Heart left ventricle (tissue), 16 donors: ENCODE measurements at places on chromosomes 11 and 22.

DNA sequence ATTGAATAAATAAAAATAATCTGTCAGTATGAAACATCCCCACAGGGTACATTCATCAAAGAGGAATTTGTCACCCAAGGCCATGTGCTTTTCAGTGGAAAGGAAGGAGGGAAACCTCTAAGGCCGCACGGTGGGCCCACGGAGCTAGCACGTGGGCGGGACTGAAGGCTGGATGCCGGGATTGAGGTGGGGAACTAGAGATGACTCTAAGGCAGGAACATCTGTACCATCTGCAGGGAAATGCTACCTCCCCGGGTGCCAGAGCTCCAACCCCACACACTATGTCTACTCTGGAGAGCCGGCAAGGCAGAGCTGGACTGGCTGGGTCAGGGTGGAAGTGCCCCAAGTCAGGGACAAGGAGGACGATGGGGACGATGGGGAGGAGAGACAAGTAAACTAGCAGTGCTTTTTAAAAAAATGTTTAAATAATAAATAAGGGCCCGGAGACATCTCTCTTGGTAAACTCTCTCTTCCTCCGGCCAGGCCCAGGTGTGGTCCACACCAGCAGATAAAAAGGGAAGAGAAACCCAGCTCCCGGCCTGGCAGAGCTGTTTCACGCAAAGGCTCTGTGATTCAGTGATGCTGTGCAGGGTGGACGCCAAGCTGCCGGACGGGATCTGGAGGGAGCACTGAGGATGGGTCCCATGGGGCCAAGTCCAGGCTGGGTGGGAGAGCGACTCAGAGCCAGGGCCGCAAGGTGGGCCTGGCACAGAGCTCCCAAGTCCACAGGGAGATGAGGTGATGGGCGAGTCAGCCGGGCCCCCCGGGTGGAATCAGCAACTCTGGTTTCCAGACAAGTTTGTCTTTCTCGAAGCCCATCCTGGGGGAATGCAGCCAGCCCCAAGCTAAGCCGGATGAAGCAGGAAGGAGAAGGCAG is 5.8 kb downstream of the LIF start:
- no peak for DNase-seq

DNA sequence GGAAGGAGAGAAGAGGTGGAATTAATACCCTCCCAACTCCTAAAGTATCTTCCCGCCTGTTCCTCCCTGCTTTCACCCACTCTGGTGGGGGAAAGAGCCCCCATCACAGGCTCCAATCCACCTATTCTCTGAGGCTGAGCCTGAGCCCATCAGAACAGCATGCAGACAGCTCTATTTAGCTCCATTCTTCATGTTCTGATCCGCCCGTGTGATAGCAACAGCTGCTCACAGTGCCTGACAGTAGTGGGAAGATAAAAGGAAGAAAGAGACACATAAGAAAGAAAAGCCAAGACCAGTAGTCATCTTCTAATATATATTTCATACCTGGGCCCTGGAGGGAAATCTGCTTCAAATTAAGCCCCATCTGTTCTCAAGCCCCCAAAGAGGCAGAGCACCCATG is 80.3 kb upstream of the AKIP1 start:
- DNase-seq = no peak

GRCh38 chr11:130465263-130465662 is 16.8 kb downstream of the ADAMTS15 start:
- no peak for DNase-seq

- DNase-seq = no peak
These were observed 60.2 kb upstream of the MTNR1B start for GRCh38 chr11:92909214-92909613.

DNA sequence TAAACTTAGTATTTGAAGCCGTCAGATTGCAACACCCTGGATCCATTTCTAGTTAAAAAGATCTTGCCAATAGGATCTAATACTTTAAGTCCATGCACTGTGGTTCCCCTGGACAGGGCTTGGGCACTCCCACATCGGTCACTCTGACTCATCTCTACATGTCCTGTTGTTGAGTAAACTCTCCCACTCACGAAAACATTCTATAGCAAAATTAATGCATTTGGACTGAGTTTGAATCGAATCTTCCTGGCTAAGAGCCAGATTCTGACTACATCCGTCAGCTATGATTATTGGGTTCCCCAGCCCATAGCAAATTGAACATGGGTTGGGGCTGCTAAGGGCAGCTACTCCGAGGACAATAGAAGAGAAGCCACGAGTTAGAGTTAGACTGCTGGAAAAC is 182.1 kb upstream of the SORL1-AS1 start:
- DNase-seq = no peak

DNA sequence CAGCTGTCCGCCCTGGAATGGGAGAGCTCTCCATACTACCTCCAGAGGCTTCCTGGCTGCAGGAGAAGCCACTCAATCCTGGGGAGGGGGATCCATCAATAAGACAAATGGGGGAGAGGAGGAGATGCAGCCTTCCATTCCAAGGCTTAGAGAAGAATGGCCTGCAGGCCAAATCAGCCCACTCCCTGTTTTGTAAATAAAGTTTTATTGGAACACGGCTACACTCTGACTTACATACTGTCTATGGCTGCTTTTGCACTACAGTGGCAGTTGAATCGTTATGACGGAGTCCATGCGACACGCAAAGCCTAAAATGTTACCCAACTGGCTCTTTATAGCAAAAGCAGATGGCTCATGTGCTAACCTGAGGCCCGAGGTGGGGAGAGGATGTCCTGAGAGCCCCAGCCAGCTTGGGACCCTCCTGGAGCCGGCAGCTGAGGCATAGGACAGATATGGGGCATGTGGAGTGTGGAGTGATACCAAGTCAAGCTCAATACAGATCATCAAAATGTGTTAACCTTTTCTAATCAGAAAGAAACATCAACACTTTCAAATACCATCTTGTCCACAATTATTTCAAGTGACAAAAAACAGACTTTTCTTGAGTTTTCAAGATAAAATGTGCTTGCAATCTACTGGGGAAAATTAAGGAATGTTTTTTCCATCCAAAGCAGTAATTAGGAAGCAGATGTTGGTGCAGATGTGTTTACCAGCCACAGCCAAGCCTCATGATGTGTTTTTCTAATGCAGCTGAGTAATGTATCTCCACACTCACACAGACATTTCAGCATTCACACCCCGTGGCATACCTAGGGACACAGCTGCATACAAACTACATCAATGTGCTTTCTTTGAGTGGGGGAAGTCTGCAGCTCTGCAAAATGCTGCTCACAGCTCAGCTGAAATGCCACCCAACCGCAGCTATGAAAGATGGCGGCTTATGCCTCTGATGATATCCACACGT is 181.6 kb downstream of the SHANK2 start:
- no peak for DNase-seq

GRCh38 chr11:19525714-19526113 is 186.9 kb upstream of the NAV2 start:
- DNase-seq = no peak

DNA sequence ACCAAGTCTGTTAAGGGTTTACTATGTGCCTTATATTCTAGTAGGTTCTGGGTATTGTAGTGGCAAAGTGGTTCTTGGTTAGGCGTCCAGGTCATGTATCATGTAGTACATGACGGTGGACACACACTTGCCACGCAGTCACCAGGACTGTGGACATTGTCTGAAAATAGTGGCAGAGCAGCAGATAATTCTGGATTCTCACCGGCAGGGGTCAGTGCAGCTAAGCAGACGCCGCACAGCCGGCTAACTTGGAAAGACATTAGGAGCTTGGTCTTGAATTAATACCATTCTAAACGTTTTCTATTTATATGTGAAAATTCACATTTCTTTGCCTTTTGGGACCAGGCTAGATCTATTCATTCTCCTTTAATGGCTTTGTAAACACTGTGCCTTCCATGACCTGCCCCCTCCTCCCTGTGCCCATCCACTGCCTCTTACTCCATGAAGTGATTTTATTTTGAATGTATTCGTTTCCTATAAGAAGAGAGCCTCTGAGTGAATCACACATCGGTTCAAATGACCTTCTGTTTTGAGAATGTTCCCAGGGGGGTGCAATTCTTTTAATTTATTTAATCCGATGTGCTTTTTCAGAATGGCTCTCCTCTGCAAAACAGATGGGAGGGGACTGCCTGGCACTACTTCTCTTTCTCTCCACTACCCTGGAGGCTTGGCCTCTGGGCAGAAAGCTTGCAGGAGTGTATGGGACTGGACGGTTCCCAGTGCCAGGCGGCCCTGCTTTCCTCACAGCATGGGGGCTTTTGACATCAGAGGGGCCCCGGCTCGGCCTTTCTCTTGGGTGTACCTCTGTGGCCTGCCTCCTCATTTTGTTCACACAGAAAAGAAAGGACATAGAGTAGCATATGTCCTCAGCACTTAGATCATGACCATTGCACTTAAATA is 378.0 kb downstream of the NTM start:
- peak; percentile 45 for DNase-seq

- no peak for DNase-seq
These were observed 1.0 kb downstream of the SFI1 start for GRCh38 chr22:31497148-31497938.

GRCh38 chr11:17649261-17649660 is 70.1 kb upstream of the MYOD1 start:
- no peak for DNase-seq

DNA sequence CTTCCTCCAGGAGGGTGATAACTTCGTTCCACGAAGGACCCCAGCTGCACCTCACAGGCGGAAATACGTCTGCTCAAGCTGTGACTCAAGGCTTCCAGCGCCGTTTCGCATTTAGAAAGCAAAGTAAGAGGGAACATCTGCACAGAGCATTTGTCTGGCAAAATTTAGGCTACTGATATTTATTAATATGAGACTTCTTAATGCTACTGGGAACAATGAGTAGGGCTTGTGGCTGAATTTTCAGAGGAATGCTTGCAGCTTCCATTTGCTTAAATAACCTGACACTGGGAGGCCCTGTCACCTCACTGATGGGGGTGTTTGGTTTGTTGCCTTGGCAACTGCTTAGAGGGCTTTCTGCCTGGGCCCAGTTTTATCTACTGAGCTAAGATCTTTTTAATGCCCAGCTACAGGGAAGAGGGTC is 14.7 kb upstream of the ST14 start:
- no peak for DNase-seq
